ENCODE measurements at places on chromosomes 12 and 14.
A peak's percentile ranks its signal among the peaks of the same experiment; 100 is the strongest.

GRCh38 chr12:99131751-99132199, 486.7 kb downstream of the APAF1 start:
- DNase-seq = no peak

DNA sequence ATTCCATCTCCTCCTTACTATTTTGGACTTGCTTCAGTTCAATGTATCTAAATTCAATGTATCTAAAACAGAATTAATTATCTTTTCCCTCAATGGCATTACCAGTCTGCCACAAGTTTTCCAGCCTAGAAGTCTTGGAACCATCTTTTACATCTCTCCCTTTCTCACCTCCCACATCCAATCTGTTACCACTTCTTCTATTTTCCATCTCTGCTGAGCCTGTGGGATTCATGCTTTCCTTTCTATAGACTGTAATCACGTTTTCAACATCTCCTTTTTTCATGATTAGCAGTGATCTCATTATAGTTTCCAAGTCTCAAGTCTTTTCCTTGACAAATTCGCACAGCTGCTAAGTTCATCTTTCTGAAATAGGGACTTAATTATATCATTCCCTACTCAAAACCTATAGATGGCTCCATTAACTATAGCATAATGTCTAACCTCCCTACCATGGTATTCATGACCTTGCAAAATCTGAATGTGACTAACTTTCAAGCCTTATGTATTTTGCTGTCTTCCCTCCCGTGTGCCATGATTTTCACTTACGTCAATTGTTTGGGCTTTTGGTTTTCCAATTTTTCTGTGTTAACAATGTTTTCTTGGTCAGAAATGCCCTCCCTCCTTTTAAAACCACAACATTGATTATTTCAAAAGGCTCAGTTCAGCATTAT, 20.5 kb upstream of the PTPRB start:
- DNase-seq = no peak

DNA sequence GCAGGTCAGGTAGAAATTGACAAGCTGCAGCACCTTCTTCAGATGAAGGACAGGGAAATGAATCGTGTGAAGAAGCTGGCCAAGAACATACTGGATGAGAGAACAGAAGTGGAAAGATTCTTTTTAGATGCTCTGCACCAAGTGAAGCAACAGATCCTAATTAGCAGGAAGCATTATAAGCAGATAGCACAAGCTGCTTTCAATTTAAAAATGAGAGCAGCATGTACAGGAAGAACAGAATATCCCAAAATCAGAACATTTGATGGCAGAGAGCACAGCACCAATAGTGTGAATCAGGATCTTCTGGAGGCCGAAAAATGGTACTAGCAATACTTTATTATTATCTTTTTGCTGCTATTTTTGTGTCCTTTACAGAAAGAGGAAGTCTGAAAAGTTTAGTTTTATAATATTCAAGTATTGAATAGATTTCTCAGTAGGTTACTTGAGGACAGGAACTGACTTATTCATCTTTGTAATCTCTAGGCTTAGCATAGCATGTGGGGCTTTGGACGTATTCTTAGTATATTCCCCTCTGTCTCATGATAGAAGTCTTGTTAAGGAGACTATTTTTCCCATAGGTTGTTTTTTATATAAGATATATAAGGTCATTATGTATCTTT, 30.8 kb downstream of the BBOF1 start:
- DNase-seq = no peak

DNA sequence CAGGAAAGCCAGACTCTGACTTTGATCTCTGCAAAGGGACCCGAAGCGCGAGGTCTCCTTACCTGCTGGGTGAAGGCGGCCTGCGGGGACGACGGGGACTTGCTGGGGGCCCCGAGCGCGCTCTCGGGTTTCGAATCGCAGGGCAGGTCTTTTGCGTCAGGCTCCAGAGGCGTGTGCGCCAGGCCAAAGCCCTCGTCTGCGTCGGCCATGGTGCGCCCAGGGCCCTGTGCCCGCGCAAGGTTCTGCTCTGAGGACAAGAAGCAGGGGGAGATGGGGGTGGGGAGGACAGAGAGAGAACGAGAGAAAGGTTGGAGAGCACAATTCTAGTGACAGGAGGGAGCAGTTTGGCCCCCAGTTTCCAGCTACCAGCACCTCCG, 2.3 kb downstream of the TBX5 start:
- DNase-seq = no peak

DNA sequence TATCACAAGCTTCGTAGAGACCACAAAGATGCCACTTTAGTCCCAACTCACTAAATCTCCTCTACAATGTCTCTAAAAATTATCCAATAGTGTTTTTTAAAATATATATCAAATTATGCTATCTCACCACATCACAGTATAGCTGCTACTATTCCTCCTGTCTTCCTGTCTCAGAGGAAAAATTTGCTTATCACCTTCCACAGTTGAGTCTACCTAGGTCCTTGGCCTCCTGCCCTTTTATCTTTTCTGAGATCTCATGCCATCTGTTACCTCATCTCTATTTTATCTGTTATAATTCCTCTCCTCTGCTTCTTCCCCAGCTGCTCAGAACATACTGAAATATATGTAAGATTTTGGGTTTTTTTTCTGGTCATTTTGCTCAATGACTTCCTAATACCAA, 568.2 kb downstream of the DIO2 start:
- DNase-seq = no peak

- peak; percentile 79 for DNase-seq
These were observed 10.4 kb downstream of the OTUB2 start for GRCh38 chr14:94036313-94037167.

GRCh38 chr14:32049361-32050088, 27.6 kb upstream of the ARHGAP5 start:
- no peak for DNase-seq

GRCh38 chr12:108129017-108129812, at the start of gene WSCD2:
Gene WSCD2 (plus strand): TSS chr12:108129288. CDS start chr12:108195833, 66,545 bp downstream.
- DNase-seq = peak; percentile 56

DNA sequence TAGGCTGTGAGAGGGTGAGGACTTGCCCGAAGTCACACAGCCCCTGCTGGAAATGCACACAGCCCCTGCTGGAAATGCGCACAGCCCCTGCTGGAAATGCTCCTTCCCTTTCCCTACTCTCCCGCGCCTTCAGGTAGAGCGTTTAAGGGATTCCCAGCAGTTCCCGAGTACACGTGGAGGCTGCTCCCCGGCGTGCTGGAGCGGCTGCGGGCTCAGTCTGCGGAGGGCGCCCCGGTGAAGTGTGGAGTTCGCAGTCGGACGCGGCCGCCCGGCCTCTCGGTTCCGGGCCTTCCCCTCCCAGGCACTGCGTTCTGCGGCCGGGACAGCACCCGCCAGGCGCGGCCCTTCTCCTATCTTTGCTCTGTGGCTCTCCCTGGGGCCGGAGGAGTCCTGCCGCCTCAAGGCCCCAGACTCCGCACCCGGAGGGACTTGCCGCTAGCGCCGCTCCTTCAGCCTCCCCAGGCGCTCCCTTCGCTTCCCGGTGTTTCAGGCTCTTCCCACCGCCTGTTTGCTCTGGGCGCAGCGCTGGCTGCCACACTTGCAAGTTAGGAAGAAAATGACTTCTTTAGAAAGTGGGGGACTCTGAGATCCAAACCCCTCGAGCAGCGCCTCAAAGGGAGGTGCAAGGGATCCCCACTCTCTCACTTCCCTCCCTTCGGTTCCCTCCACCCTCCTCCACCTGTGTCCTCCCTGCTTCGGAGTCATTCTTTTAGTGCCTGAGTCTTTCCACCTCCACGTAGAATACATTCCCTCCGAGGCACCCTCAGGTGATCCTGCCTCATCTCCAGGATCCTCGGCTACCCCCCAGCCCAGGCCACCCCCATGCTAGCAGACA, 8.3 kb upstream of the TBX5 start:
- DNase-seq = no peak

DNA sequence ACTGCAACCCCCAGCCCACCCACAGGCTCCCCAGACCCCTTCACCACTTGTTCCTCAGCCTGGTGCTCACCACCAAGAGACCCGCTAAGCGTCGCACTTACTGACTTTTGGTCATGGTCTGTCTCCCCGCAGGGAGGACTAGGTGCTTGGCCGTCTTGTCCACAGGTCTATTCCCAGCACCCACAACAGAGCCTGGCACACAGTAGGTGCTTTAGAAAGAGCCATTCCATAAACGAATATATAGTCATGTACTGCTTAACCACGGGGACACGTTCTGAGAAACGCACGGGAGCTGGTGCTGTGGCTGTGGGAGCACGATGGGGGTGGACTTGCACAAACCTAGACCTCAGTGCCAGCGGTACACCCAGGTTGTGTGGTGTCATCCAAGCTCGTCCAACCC, 34.0 kb downstream of the NCOR2 start:
- no peak for DNase-seq

GRCh38 chr14:61146899-61147298, 134.2 kb downstream of the TMEM30B start:
- no peak for DNase-seq

GRCh38 chr12:46369474-46370379, 2.8 kb downstream of the SLC38A2 start:
- no peak for DNase-seq

- DNase-seq = no peak
These were observed 6.3 kb downstream of the ARHGAP9 start for GRCh38 chr12:57473392-57473791.

GRCh38 chr14:40417777-40418401, 985.7 kb upstream of the FBXO33 start:
- DNase-seq = peak; percentile 82

GRCh38 chr14:60622917-60623257, 26.4 kb downstream of the SIX1 start:
- DNase-seq = no peak

- DNase-seq = no peak
These were observed 1.7 kb downstream of the PAWR start for GRCh38 chr12:79689061-79689476.

All from T47D (cell line).